ENCODE measurements at places on chromosomes 2 and 18.

DNA sequence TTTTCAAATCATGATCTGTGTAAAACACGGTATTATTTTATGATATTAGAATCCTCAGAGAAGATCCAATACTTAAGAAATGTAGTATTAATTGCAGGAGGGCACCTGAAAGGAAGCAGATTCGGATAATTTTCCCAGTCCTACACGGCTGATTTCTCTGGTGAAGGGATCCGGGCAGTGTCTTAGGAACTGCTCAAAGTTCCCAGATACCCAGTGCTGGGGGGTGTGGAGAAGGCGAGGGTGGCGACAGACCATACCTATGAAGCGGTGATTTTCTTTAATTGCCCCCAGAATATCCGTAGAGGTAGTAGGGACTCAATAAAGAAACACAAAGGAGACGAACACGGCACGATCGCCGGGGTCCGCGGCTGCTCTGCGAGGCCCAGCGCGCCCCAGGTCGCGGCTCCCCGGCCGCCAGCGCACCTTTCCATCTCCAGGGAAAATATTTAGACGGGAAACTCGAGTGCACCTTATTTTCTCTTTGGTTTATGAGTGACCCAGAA, 1.4 kb upstream of the SOX11 start:
- DNase-seq, result no peak

DNA sequence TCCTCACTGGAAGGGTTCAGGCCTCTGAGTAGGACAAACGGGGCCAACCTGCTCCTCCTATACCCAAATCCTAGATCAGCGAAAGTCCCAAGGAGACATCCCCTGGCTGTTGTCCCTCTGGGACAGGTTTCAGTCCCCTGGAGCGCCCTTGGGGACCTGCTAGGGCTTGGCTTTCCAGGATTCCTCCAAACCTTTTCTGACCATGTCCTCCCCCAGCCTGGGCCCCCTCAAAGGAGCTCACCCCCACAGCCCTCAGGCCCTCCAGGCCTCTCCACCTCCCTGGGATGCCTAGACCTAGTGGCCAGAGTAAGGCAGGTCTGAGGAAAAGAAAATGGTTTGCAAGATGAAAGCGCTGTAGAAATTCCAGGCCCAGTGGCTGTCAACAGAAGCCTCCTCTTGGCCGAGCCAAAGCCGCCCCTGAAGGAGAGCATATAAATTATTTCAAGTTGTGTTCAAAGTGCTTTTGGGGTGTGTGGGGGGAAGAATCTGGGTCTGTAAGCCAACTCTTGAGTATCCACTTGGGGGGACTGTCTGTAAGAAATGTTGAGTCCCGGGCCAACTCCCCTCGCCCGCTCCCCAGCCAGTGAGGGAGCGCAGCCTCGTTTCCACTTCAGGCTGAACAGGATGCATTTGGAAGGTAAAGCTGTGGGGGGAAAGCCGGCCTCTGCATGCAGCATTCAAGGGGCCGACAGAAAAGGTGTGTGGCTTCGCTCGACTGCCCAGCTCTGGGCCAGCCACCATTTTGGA, 158.6 kb downstream of the DYSF start:
- DNase-seq, result no peak

DNA sequence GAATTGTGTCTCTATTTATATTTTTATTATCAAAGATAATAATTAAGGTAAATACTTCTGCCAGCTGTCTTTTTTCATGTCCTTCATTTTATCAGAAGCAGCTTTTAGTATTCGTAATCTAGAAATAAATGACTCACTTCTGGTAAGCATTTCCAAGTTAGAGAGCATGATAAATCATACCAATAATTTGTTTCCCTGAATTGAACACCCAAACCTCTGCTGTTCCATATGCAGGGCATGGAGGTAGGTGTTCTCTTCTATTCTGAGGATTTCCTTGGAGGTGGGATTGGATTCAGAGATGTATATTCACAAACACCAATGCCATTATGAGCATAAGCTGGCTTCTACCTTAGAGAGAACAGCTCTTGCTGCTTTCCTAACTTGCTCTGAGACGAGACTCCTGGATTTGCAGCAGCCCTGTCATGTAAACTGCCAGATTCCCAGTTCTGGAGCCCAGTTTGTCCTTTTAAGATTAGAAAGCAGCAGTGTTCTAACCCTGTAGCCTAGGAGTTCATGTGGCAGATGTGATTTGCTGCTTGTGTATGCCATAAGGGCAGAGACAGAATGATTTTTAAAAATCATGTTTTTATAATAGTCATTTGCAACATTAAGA, 47.5 kb downstream of the SKA1 start:
- no peak for DNase-seq

DNA sequence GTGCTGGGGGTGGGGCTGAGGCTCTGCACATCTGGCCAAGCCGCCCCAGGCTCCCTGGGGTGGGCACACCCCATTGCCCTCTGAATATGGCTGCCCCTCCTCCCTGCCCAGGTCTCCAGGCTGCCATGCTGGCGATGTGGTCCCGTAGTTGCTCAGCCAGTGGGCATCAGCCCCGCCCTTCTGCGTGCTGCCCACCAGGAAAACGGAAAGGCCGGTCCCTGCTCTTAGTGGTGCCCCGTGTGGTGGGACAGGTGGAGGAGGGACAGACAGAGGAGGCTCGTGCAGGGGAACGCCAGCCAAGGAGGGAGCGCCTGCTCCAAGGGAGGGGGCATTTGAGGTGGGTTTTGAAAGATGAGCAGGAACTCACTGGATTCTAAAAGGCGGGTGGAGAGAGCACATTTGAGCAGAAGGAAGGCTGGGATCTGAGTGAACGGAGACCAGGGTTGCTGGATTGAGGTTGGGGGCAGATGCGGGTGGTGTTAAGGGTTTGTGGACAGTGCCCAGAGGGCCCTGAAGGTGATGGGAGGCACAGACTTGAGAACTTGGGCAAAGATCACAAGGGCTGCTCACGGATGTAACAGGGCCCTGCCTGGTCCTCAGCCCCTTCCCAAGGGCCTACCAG, 6.7 kb upstream of the B3GNT7 start:
- no peak for DNase-seq

DNA sequence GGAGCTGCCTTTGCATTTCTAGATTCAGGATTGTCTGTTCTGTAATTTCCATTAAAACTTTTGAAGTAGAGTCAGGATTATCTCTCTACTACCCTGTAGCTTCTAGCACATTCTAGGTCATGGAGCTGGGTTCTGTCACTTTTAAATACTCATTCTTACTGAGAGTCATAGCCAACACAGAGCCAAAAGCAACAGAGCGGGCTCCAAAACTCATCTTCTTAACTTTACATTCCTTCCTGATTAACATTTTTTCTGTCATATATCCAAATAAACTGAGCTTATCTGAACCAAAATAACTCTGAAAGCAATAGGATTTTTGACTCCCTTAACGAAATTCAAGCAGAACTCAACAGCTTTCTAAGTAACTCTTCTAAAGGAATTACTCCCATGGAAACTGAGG, 12.9 kb downstream of the PREPL start:
- DNase-seq, result no peak

GRCh38 chr2:100628506-100628905, 65.7 kb downstream of the PDCL3 start:
- no peak for DNase-seq

GRCh38 chr18:44638811-44639210, 41.9 kb upstream of the SETBP1 start:
- no peak for DNase-seq

GRCh38 chr2:61984682-61985081, 79.2 kb downstream of the COMMD1 start:
- DNase-seq, result no peak

DNA sequence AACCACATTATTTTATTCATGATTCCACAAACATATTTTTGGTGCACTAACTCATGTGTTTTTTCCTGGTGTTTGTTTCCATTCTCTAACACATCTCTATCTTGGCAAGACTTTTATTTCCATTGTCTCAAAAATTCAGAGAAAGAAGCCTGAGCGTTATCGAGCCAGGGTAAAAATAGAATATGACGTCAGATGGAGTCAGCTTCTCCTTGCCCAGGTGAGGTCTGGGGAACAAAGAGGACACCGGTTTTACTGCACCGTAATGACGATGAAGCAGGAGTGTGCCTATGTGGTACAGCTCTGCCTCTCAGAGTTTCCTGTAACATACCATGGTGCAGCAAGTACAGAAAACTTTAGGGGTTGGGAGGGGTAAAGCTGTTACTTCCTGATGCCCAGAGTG, 661.6 kb downstream of the PLCL1 start:
- DNase-seq, result no peak

- no peak for DNase-seq
Observed at GRCh38 chr18:44733069-44733753, 52.5 kb downstream of the SETBP1 start.
